Central memory CD4-positive, alpha-beta T cell (primary cell): ENCODE measurements at places on chromosomes 13 and 19.

DNA sequence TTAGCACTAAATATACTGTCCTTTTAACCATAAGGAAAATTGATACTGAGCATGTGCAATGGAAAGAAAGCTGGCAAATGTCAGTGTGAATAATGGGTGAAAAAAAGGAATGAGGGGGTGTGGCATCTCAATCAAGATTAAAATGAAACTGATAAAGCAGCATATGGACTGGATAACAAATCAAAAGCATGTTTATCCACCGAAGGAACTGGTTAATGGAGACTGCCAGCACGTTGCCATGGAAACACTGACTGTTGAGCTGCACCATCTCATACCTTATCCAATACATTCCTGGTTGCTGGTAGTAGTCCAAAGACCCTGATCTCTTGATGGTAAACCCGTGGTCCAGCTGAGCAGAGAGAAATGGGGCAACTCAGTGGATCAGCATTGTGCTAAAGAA is 311.4 kb upstream of the MAB21L1 start:
- DNase-seq, result no peak

GRCh38 chr19:20472854-20473253 is 92.7 kb downstream of the ZNF737 start:
- DNase-seq, result no peak

- no peak for DNase-seq
These were observed at the start of gene PLEKHA4 for GRCh38 chr19:48868114-48868886. TSS of gene PLEKHA4 (minus strand) at chr19:48868617. CDS start at chr19:48867620, 997 bp downstream.

GRCh38 chr13:33026489-33027152 is 10.4 kb downstream of the KL start:
- DNase-seq, result no peak

- no peak for DNase-seq
These were observed 3.4 kb upstream of the ZIC2 start for GRCh38 chr13:99977912-99978798.

GRCh38 chr19:30842926-30843325 is 470.7 kb downstream of the ZNF536 start:
- no peak for DNase-seq
